ENCODE measurements at places on chromosomes 2 and 18.

GRCh38 chr2:173812321-173812720 is 152.9 kb downstream of the SP3 start:
- no peak for DNase-seq

DNA sequence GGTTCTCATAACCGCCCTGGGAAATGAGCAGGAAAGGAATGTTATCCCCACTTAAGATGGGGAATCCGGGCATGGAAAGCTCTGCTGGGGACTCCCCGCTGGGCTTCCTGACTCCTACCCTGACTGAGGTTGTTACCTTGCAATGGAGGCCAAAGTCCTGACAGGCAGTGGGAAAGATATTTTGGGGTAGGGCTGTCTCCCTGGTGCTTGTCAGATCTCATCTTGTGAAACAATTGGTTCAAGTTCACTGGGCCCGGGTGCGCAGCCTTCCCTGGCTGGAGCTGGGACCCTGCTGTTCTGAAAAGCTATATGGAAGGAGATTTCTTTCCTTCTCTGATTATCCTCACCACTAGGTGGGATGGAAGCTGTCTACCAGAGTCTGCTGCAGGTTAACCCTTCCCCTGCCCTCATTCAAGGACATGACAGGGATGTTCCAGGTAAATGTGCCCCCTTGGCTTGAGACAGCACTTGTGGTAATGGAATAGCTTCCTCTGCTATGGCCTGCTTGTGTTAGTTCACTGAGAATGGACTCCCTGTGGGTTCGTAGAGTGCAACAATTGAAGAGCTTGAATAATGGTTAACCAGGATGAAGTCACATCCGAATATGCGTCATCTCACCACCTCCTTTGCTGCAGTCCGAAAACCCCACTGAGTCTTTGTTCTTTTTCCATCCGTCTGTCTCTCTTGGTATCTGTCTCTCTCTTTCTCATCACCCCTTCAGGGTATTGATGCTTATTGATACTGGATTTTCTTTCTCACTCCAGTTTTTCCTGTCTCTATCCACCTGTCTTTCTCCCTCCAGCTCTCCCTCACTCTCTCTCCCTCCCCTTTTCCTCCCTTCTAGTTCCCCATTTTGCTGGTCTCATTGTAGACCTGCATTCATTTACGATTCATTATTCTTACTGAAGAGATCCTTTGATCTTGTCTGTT is 67.8 kb upstream of the EPAS1 start:
- no peak for DNase-seq

GRCh38 chr18:74674487-74674886 is 76.8 kb downstream of the ZNF407 start:
- DNase-seq, result no peak

- DNase-seq, result peak; percentile 54
Observed at GRCh38 chr2:209424199-209424701, 403 bp downstream of the MAP2 start.

- no peak for DNase-seq
Observed at GRCh38 chr2:34001557-34001956, 402.5 kb upstream of the FAM98A start.

DNA sequence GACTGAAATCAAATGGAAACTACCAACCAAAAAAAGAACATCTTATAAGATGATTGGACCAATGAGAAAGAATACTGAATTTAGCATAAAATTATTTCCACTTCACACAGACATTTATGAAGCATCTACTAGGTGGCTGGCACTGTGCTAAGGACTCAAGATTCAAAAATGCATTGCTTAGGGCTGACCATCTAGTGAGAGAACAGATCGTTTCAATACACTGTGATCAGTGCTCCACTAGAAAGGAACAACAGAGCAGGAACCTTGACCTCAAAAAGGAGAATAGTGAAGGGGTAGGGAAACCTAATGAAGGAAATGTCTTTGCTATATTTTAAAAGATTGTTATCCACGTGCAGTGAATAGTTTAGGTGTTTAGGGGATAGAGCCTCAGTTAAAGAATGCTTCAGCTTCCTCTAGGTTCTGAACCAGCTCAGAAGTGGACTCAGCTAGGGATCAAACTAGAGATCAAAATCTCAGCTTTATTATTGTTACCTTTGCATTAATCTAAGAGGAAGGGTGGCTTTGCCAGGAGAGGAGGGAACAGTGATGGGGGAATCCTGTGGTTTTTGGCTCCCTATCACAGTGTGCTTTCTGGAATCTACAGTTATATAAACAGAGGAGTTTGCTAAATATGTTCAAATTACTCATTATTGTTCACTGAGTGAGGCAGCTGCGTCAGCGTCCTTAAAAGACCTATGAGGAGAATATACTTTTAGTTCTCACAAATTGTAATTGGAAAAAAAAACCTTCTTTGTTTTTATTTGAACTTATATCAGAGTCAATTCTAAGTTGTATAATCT is 16.2 kb upstream of the BBS5 start:
- DNase-seq, result no peak

- no peak for DNase-seq
Observed at GRCh38 chr18:72667932-72668331, 123.8 kb upstream of the CBLN2 start.

GRCh38 chr2:70472221-70472890 is 81.3 kb downstream of the TGFA start:
- no peak for DNase-seq

DNA sequence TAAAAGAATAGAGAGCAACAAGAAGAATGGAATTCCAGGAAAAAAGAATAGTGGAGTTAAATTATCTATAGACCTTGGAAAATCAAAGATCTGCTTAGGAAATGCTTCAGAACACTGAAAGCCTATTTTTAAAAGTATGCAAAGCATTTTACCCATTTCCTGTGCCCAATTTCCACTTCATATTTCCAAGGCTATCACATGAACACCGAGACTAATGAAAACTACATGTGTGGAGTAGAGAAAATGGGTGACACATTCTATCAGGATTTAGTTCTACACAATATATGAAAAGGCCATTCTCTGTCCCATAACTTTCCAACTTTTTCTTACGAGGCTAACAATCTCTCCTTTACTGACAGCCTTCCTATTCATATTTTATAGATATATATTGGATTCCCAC is 279.4 kb downstream of the CCDC178 start:
- DNase-seq, result no peak

- no peak for DNase-seq
Observed at GRCh38 chr2:71897137-71897480, 250.6 kb downstream of the CYP26B1 start.

- DNase-seq, result no peak
Observed at GRCh38 chr2:71705171-71705960, 252.0 kb downstream of the DYSF start.

DNA sequence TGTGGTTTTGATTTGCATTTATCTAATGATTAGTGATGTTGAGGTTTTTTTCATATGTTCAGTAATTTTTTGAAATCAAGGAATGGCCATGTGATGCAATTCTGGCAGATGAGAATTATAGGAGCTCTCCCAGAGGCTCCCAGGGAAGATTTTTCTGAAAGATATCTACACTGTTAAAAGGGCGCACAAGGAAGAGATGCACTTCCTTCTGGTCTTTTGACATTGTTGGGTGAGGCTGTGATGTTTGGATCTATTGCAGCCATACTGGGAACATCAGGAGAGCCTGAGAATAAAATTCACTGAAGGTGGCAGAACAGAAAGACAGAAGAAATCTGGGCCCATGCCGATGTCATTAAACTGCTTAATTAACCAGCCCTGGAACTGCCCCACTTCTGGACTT is 108.5 kb downstream of the DDX1 start:
- no peak for DNase-seq

GRCh38 chr2:181231151-181231550 is 226.0 kb upstream of the ITGA4 start:
- DNase-seq, result no peak

DNA sequence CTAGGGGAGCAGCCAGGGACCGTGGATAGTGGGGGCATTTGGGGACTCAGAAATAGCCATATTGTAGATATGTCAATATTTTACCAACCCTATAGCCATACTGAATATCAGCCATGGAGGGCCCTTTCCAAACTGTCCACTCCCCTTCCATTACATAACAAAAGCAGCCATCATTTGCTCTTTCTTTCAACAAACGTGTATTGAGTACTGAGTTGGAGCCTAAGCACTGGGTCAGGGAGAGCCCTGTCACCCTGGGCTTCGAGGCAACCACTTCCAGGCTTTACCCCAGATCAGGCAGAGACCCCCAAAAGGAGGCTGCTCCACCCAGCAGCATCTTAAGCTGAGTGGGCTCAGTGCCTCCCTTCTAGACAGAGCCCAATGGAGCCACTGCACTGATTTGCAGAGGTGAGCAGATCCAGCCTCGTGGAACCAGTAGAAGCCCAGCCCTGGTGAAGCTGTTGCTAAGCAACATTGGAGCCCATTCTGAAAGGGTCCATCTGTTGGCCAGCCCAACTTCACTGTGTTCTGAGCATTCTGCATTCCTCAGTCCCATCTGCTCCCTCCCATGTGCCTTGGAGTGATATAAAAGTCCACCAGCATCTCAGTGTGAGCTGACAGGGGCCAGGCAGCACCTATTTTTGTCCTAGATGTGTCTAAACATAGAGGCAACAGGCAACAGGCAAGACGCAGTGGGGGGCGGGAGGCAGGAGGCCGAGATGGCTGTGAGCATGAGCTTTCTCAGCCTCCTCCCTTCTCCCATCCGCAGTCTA is 112.1 kb downstream of the PLB1 start:
- DNase-seq, result no peak

- no peak for DNase-seq
Observed at GRCh38 chr2:28552045-28552823, 56.4 kb downstream of the PLB1 start.

GRCh38 chr2:187102381-187102780 is 253.4 kb upstream of the ZSWIM2 start:
- no peak for DNase-seq

DNA sequence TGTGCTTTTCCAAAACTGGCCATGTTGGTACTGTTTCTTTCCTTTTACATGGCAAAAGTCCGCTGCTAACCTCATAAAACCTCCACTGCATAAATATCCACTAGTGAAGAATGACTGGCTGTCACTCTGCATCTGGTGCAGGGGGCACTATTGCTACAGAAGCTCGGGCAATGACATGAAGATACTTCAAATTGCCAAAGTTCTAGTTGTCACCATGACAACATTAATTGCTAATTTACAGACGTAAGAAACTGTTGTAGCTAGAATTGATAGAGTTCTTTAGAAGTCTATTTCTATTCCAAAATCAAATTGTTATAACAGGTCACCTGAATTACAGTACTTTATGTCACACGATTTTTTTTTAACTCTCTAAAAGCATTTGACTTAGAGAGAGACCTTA is 845 bp downstream of the CFAP210 start:
- DNase-seq, result no peak

- DNase-seq, result no peak
Observed at GRCh38 chr2:22020091-22020742, 896.4 kb downstream of the TDRD15 start.

DNA sequence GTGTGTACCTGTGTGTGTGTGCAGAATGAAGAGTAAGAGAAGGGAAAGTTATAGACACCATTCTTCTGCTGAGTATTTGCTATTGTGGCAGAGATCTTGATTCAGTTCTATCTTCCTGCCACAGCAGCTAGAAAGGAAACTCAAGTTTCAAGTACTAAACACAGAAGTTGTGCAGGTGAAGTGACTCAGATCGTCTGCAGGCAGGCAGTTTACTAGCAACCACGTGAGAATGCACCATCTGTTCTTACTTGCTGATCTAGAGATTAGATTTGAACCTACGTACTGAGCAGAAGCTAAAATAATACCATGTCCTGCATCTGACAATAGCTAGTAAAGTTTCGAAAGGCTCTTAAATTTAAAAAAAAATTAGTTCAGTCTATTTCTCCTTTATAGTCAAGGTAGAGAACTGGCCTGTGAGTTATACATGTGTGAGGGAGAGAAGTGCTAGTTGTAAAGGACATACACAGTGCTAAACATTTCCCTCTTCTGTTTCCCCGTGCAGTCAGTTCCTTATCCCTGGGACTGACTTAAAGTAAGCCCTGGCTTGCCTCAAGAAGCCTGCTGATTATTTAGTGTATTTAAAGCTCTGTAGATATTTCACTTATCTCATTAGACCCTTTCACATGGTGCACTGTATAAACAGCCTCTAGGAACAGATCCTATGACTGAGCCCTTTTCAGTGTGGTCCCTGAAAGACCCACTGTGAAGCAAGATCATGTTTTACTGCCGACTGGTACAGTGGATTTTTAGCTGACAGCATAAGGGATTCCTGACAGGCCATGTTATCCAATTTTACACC is 45.0 kb downstream of the SLC38A11 start:
- no peak for DNase-seq

GRCh38 chr2:169105476-169105875 is 36.1 kb downstream of the DHRS9 start:
- no peak for DNase-seq

- no peak for DNase-seq
Observed at GRCh38 chr2:35548171-35548570, 807.4 kb upstream of the CRIM1 start.

GRCh38 chr2:88090446-88091283 is 23.0 kb downstream of the SMYD1 start:
- DNase-seq, result no peak

GRCh38 chr2:227942021-227942420 is 70.6 kb downstream of the DAW1 start:
- DNase-seq, result no peak

GRCh38 chr2:100064592-100065428 is 77.6 kb downstream of the AFF3 start:
- no peak for DNase-seq

GRCh38 chr18:44792456-44793061 is 111.9 kb downstream of the SETBP1 start:
- no peak for DNase-seq

GRCh38 chr2:111678651-111679050 is 205.3 kb downstream of the ANAPC1 start:
- no peak for DNase-seq

DNA sequence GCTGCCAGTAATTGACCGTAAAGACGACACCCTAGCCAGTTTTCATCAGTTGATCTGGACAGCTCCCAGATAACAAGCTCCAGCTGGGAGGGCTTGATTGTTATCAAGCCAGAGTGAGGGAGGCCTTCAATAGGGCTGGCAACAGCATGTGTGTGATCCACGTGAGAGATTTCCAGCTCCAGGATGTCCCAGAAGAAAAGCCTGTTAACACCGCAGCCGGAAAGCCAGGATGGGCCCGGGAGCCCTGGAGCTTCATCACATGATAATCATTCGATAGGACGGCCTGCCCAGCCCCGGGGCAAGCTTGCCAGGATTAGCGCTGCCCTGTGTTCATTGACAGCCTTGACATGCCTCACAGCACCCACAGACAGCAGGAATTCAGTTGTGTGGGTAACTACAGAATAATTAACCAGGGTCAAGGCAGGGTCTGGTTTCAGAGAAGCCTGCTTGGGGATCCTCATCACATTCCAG is 182.5 kb downstream of the C1D start:
- no peak for DNase-seq

DNA sequence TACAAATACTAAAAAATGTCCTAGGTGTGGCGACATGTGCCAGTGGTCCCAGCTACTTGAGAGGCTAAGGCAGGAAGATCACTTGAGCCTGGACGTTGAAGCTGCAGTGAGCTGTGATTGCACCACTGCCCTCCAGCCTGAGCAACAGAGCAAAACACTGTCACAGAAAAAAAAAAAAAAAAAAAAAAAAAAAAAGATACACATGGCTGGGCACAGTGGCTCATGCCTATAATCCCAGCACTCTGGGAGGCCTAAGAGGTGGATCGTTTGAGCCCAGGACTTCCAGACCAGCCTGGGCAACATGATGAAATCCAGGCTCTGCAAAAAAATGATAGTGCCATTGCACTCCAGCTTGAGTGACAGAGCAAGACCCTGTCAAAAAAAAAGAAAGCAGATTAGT is 13.7 kb downstream of the KANSL1L start:
- DNase-seq, result no peak
